AG08395 (cell line): ENCODE measurements at places on chromosomes 2 and 18.
A peak's percentile ranks its signal among the peaks of the same experiment; 100 is the strongest.

DNA sequence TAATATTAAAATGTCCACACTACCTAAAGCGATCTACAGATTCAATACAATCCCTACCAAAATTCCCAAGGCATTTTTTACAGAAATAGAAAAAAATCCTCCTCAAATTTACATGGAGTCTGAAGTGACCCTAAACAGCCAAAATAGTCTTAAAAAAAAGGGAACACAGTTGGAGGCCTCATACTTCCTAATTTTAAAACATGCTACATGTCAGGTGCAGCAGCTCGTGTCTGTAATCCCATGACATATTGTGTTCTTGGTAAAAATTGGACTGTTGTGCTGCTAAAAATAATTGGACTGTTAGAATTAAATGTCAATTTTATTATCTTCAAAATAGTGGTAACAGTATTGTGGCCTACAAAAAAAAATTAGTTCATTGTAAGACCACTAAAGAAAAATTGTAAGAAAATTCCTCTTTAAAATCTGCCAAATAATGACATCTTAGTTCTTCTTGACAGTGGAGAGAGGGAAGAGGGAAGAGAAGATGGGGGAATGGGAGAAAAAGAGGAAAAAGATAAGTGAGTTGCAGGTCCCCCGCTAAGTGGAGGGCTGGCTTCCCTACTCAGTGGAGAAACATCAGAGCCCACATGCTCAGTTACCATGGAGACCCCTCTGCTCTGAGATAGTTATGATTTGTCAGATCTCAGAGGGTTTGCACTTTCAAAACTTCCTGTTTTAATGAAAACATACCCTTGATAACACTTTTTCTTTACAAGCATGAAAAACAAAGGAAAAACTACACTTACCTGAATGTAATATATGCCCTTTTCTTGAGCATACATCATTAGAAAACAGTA is 46.5 kb downstream of the UNC50 start:
- DNase-seq = no peak

- DNase-seq = peak; percentile 22
These were observed 45.4 kb upstream of the ASB18 start for GRCh38 chr2:236309669-236310029.

GRCh38 chr18:75208836-75209128 is 157 bp downstream of the PTGR3 start:
- DNase-seq = no peak

DNA sequence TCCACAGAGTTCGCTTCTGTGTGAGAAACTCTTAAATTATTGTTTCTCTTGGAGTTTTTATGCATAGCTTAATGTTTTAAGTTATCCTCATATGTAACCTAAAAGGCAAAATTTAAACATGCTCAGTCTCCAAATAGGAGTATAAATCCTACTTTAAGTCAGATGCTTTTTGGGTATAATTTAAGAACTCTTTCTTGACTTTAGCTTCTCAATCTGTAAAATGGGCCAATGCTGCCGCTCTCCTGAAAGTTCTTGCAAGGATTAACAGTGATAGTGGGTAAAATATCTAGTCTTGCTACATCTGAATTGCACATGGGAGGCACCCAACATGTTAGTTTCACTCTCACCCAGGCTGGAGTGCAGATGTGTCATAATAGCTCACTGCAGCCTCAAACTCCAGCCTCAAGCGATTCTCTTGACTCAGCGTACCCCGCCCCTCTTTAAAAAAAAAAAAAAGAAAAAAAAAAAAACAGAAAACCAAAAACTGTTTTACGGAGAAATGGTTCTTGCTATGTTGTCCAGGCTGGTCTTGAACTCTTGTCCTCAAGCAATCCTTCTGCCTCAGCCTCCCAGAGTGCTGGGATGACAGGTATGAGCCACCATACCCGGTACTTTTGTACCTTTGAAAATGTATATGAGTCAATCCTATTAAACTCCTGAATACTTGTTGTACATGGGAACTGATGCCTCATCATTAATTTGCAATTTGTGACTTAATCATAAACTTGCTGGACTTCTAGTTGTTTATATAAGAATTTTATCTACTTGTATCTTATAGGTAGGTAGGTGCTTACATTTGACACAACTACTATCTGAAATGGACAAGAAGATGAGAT is 1.8 kb downstream of the FBXO48 start:
- peak; percentile 8 for DNase-seq

GRCh38 chr2:104766683-104767082 is 87.2 kb upstream of the POU3F3 start:
- no peak for DNase-seq

- DNase-seq = no peak
These were observed 153.6 kb downstream of the CCDC85A start for GRCh38 chr2:56337342-56337741.

GRCh38 chr2:160432633-160433032 is 61.0 kb downstream of the RBMS1 start:
- peak; percentile 36 for DNase-seq

GRCh38 chr18:23964282-23965238 is 50.0 kb upstream of the TTC39C start:
- no peak for DNase-seq

DNA sequence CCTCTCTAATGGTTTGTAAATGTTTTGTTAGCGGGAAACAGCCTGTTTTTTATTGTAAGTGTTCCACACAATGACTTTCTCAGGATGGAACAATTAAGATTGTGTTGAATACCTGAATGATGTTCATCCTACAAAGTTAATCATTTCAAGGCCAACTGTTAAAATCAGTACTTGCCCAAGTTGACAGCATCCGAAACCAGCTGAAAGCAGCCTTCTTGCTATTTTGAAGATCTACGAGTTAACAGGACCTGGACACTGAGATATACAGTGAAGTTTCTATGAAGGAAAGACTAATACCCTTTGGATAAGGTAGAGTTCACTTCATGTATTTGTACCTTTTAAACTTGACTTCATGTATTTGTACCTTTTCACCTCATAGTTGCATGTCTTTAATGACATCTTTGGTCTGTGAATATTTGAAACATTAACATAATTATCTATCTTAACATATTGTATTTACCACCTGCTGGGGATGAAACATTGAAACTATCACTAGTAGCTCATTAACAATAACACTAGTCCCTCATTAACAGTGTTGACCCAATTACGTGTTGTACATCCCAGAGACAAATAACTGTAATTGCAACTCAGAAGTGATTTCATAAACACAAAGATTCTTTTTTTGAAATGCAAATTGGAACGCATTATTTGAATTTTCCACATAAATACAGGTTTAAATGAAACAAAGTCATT is 556.0 kb upstream of the MEX3C start:
- DNase-seq = no peak

- no peak for DNase-seq
These were observed 52.6 kb downstream of the SMAD2 start for GRCh38 chr18:47877892-47878291.

- DNase-seq = no peak
These were observed 96.8 kb downstream of the ST6GAL2 start for GRCh38 chr2:106789185-106789584.

DNA sequence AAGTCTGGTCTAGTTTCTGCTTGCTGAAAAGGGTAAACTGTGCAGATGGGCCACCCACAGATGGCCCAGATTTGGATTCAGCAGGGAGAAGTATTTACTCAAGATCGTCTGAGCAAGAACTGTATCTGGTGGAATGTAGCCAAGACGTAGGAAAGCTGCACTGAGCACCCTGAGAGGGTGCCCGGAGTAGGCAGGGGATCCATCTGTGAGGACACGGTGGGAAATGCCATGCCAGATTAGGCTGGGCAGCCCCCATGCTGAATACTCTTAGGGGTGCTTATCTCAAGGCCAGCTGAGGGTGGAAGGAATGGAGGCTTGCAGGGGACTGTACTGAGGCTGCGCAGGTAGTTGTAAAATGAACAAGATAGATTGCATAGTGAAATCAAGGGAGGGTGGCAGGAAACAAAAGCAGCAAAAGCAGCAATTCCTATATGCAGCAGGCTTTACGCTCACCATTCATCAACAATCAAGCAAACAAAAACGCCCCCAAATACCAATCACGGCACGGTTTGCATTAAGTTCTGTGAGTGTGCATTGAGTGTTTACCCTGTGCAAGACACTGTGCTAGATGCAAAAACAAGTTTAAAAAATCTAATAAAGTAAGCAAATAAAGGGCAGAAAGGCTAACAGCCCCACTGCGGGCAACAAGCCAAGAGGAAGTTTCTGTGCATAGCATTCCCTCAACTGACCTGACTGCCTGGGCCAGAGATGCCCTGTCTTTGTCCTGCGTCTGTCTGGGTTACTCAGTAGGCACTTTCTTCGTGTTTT is 32.2 kb upstream of the LPIN2 start:
- DNase-seq = no peak

- no peak for DNase-seq
These were observed 873.0 kb downstream of the CPS1 start for GRCh38 chr2:211429256-211429920.

DNA sequence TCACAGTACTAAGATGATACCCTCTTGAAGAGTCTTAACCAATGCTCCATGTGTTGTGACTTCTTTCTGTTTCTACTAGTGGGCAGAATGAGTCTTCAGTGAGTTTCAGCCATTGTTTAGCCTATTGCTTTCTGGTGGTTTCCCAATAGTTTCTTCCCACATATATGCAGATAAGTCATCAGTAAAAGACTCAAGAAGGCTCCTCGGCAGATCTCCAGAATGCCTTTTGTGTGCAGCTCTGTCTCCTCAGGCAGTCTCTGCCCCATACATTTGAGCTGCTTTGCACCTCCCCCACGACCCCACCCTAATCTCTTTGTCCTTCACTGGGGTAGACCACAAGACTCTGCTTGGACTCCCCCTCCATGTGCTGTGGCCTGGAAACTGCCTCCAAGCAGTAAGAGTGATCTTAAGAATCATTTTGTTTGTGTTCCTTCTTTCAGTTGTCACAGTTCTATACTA is 71.6 kb upstream of the CHRNA1 start:
- DNase-seq = peak; percentile 69

GRCh38 chr18:49378458-49378857 is 82.0 kb downstream of the DYM start:
- no peak for DNase-seq

- no peak for DNase-seq
These were observed 208.6 kb downstream of the CMPK2 start for GRCh38 chr2:6657136-6657535.

- DNase-seq = no peak
These were observed 46.8 kb downstream of the RHBDD1 start for GRCh38 chr2:226882606-226883005.

DNA sequence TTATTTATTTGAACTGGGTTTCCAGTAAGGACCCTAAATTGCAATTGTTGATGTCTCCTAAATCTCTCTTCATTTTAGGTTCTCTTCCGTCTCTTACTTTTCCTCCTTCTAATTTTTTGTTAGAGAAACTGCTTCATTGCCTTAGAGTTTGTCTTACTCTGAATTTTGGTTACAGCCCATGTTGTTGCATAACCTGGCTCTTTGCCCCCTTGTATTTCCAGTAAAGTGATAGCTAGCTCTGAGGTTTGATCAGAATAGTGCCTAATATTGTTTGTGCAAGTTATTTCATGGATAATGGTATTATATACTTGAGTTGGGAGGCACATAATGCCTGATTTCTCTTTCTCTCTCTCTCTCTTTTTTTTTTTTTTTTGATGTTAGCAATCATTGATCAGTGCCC is 71.8 kb downstream of the MGAT5 start:
- no peak for DNase-seq

DNA sequence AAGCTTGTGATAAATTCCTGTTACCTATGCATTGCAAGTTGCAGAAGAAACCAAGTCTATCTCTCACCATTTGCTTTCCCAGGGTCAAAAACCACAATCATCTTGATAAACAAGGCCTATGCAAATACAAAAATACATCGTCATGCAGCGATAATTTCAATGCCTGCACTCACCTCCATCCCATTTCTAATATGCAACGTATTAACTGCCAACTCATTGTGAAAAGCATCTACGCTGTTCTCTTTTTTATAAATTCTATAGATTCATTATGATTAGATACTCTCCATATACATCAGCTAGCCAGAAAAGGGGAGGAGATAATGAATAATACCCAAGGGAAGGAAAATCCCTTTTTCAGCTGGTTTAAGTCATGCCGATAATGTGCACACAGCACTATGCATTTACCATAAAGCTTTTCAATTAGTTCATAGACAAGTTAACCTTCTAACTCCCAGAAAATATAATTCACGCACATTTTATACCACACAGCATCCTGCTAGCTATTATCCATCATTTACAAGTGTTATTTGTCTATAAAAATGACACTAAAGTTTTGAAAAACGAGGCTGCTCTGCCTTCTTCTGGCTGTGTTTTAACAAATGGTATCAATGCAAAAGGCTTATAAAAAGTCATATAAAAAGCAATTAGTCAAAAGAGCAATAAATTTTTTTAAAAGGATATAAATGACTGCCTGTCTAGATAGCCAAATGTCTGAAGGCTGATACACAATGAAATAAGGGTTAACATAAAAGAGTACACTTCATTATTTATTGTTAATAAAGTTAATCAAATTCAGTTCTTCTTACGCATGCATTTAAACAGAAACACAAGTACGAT is 77.6 kb downstream of the AFF3 start:
- no peak for DNase-seq

DNA sequence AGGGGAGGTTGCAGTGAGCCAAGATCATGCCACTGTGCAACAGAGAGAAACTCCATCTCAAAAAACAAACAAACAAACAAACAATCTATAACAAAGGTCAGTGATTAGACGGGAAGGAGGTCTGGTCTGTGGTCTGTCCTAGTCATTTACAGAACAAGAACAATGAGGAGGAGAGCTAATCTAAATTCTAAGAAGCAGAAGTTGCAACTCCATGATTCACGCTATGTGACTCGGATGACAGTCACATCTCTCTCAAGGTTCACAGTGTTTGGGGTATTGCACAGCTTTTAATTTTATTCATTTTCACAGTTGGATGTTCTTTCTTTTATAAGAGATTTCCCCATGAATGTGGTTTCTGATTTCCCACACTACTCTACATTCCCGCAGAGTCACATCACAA is 218.7 kb upstream of the PIEZO2 start:
- DNase-seq = no peak

DNA sequence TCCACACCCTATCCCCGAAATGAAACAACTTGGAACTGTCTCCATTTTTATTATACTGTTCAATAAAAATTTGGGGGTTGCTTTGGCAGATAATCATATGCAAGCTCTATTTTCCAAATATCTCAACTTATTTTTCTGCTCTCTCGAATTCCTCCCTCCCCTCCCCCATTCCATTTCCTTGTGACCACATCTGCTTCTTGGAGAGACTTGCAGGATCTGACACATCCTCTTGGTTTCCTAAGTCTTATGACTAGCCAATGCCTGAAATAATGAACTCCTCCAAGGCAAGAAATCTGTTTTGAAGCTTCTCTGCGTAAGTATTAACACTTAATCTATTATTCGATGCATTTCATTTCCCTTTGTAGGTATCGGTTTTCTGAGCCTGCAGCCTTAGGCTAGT is 16.1 kb downstream of the TGIF1 start:
- peak; percentile 82 for DNase-seq
